ENCODE measurements at places on chromosomes 3 and 15. TPM values are rescaled to one million over a fixed set of nuclear protein-coding genes. Genes with fewer than 3 reads are reported as not detected.

Gene RHCG
- not detected for total RNA-seq

DNA sequence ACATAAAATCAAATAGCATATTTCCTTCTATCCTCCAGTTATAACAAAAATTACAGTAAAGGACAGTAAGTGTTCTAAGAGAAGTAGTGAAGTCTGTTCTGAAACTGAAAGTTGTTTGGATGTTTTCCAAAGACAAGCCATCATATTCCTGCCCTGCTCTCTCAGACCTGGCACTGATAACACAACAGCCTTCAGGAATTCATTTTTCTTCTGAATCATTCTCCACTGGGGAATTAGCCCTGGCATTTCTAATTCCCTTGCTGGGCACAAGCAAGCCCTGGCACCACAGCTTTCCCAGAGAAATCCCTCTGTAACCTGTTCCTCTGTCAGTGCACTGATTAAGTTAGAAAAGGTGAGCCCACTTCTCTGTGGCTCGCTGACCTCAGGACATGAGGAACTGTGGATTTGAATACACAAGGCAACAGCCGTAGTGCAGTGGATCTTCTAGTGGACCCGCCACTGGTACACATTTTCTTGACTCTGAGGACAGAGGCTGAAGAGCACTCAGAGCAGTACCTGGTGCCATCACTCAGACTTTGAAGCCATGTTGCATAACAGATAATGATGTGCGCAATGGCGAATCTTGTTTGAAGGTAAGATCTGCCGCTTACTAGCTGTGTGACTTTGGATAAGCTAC, 61.6 kb downstream of the WWTR1 start:
- DNase-seq = peak; percentile 57
- H3K27ac ChIP-seq = no peak overlapping the region
- no peaks in the 10 kb centered on the region for H3K27me3 ChIP-seq
- no peaks in the 10 kb centered on the region for H3K36me3 ChIP-seq
- H3K4me3 ChIP-seq = no peak overlapping the region

DNA sequence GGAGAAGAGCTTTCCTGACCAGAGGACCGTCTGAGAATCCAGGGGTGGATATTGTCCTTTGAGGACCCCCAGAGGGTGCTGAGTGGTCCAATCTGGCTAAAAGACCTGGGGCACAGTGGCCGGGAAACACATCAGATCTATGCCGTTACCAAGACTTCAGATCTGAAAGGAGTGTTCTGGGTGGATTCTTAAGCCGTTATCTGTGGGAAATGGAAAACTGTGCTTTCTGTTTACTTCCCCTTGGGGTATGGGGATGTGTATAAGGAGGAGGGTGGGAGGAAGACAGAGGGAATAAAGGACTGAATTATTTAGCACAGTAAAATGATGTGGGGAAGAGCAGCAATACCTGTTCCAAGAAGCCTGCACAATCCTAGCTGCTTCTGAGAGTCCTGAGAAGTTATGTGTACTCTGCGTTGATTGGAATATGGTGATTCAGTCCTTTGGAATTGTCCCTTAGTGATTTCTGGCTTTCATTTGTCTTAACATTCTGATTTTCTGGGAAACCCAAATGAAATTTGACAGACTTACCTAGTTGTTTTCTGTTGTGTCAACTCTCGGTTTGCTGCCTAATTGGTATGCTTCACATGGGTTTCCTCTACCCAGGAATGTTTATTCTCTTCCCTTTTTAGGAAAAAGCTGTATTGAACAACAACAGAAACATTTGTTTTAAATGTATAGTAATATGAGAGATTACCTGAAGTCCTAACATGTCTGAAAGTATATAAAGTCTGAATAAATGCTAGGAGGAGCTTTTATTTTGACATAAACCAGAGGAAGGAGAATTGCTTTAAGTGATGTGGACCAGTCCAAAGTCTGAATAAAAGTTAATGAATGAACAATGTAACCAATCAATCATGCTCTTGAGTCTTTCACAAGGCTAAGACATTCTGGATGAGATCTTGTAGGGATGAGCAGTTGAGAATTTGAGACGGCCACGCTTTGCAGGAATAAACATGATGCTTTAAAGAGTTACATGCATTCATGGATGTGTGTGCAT, 427.1 kb upstream of the C2CD4B start:
- H3K4me3 ChIP-seq = no peak overlapping the region
- H3K4me1 ChIP-seq = no peaks in the 10 kb centered on the region
- no peak overlapping the region for H3K27ac ChIP-seq
- DNase-seq = no peak
- H3K36me3 ChIP-seq = no peaks in the 10 kb centered on the region
- H3K27me3 ChIP-seq = no peaks in the 10 kb centered on the region

Gene LEKR1
- total RNA-seq = 0.26 TPM

Gene TMEM40
- not detected for total RNA-seq

DNA sequence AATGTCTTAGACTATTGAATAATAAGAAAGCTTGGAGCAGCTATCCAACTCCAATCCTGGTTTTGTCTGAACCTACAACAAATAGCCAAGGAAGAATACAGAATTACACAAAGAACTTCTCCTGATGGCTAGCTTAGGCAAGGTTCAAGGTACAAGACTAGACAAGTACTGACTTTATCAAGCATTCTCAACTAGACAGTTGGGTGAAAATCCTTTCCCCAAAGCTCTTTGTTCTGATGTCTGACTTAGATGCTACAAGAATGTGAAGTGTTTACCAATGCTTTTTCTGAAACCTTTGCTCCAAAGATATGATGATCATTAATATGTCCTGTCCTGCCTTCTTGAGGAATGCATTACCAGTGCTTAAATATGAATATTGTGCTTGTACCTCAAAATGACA, 113.8 kb downstream of the ANXA2 start:
- no peaks in the 10 kb centered on the region for H3K36me3 ChIP-seq
- no peaks in the 10 kb centered on the region for H3K27me3 ChIP-seq
- no peak overlapping the region for H3K4me3 ChIP-seq

DNA sequence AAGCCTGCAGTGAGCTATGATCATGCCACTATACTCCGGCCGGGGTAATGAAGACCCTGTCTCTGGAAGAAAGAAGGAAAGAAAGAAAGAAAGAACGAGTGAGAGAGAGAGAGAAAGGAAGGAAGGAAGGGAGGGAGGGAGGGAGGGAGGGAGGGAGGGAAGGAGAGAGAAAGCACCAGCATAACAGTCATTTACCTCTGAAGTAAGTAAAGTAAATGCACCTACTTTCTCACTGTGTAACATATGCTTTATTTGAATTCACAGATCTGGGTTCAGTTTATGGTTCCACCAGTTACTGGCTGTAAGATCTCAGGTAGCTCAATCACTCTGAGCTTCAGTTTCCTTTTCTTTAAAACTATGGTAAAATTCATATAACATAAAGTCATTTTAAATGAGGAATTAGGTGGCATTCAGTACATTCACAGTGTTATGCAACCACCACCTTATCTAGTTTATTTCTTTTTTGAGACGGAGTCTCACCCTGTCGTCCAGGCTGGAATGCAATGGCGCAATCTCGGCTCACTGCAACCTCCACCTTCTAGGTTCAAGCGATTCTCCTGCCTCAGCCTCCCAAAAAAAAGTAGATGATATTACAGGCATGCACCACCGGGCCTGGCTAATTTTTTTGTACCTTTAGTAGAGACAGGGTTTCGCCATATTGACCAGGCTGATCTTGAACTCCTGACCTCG, 16.1 kb upstream of the RAD54L2 start:
- DNase-seq = no peak
- H3K4me1 ChIP-seq = no peaks in the 10 kb centered on the region
- H3K36me3 ChIP-seq = no peaks in the 10 kb centered on the region
- no peak overlapping the region for H3K27ac ChIP-seq
- no peaks in the 10 kb centered on the region for H3K27me3 ChIP-seq
- no peak overlapping the region for H3K4me3 ChIP-seq

- peaks cover 7% of the 10 kb centered on the region for H3K36me3 ChIP-seq
- no peaks in the 10 kb centered on the region for H3K4me1 ChIP-seq
- H3K27me3 ChIP-seq = no peaks in the 10 kb centered on the region
- H3K27ac ChIP-seq = no peak overlapping the region
Observed at GRCh38 chr3:111954228-111954990, 24.4 kb upstream of the ABHD10 start.

- peak overlapping the region; percentile 20 for H3K4me3 ChIP-seq
- peak; percentile 94 for DNase-seq
- H3K36me3 ChIP-seq = no peaks in the 10 kb centered on the region
- H3K27ac ChIP-seq = peak overlapping the region; percentile 83
- H3K4me1 ChIP-seq = peaks cover 7% of the 10 kb centered on the region
Observed at GRCh38 chr3:31968927-31969418, 12.1 kb downstream of the OSBPL10 start.

GRCh38 chr3:128198313-128198712, 45.0 kb downstream of the EEFSEC start:
- no peaks in the 10 kb centered on the region for H3K4me1 ChIP-seq
- H3K27me3 ChIP-seq = no peaks in the 10 kb centered on the region
- no peak overlapping the region for H3K4me3 ChIP-seq
- no peak for DNase-seq

DNA sequence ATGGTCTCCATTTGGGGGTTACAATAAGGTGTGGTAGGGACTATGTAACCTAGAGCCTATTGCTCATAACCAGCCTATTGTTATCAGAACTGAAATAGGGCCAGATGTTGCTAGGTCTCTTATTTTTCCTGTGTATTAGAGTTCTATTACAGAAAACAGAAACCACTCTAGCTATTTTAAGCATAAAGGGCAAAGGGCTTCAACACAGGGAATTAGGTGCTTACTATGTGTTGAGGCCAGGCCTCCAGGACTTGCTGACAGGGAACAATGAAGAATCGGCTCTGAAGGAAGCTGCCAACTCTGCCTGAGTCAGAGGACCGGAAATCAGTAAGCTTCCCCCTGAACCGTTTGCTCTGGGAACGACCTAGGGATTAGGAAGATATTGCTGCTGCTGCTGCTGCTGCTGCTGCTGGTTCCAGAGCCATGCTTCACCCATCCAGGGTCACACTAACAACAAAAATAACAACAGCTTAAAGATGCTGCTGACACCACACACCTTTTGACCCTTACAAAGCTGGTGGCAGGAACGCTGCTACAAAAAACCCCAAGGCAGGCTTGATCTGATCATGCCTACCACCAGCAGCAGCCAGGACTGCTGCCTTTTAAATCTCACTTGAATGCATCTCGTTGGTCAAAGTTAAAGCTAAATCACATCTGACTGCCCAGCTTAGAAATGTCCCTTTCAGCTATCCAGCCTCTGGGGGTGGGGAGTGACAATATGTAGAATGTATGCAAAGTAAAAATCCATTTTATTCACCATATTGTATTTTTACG, 276.9 kb upstream of the IL12A start:
- no peak overlapping the region for H3K27ac ChIP-seq
- peak; percentile 80 for DNase-seq
- no peak overlapping the region for H3K4me3 ChIP-seq
- H3K27me3 ChIP-seq = no peaks in the 10 kb centered on the region

GRCh38 chr3:37813403-37813802, 48.3 kb upstream of the CTDSPL start:
- H3K27ac ChIP-seq = no peak overlapping the region
- H3K27me3 ChIP-seq = no peaks in the 10 kb centered on the region
- no peak overlapping the region for H3K4me3 ChIP-seq

Gene GPR62
- under 0.01 TPM for total RNA-seq

GRCh38 chr3:104245261-104245660, 1121.4 kb upstream of the ALCAM start:
- no peaks in the 10 kb centered on the region for H3K36me3 ChIP-seq
- no peaks in the 10 kb centered on the region for H3K27me3 ChIP-seq
- H3K4me1 ChIP-seq = no peaks in the 10 kb centered on the region

DNA sequence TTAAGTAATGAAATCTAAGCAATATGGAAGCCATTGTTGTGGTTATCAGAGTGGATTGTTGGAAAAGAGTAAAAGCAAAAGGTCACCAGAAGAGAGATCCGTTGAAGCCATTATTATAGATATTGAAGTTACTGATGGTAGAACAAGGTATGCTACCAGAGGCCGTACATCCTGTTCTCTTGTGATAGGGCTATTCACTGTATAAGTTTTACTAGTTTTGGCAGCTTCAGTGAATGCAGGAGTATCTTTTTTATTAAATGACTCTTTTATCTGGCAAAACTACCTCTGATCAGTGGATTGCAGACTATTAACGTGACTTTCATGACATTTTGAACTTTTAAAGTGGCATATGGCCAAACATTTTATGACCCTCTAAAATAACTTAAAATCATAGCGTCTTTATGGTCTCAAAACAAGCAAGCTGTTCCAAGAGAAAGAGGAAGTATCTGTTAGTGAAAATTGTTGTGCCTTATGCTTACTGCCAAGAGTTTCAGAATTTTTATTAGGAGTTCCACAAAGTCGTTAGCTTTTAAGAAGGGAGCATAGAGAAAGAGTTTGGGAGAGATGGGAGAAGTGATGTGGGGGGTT, 102.9 kb downstream of the LRRC49 start:
- H3K4me1 ChIP-seq = no peaks in the 10 kb centered on the region
- H3K36me3 ChIP-seq = no peaks in the 10 kb centered on the region
- no peak for DNase-seq
- no peak overlapping the region for H3K4me3 ChIP-seq

GRCh38 chr15:101239724-101240136, 12.1 kb downstream of the CHSY1 start:
- H3K27ac ChIP-seq = peak overlapping the region; percentile 18
- no peak overlapping the region for H3K4me3 ChIP-seq
- no peak for DNase-seq
- H3K27me3 ChIP-seq = no peaks in the 10 kb centered on the region

DNA sequence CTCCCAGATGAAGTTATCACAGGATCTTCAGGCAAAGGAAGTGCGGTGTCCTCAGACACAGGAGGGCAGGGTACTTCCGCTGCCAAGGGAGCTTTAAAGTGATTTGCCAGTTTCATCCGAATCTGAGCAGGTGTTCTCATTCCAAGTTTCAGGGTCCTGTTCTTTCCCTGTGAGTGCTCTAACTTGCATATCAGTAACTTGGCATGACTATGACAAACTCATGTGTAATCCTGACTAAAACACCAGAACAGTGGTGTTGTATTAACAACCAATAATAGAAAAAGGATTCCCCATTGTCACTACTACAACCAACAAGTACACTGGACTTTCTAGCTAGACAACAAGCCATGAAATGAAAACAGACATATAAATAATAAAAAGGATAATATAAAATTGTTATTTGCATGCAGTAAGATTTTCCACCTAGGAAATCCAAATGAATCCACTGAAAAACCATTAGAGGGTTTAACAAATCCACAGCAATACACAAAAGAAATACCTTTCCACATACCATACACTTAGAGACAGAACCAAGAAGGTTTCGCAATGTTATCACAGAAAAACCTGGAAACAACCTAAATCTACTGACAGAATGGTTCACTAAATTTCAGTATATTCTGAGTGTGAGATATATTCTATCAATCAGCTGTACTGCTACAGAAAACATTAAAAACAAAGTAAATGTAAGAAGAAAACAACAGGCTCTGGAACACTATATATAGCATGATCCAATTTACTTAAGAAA, 40.9 kb upstream of the RPL35A start:
- peaks cover 6% of the 10 kb centered on the region for H3K4me1 ChIP-seq
- no peak for DNase-seq
- H3K4me3 ChIP-seq = no peak overlapping the region
- no peak overlapping the region for H3K27ac ChIP-seq

GRCh38 chr15:70596354-70597055, 166.9 kb downstream of the UACA start:
- no peak overlapping the region for H3K27ac ChIP-seq
- no peak overlapping the region for H3K4me3 ChIP-seq
- peaks cover 8% of the 10 kb centered on the region for H3K4me1 ChIP-seq
- peak; percentile 96 for DNase-seq

GRCh38 chr3:16240229-16241023, 24.3 kb downstream of the DPH3 start:
- no peak overlapping the region for H3K27ac ChIP-seq
- H3K4me3 ChIP-seq = no peak overlapping the region
- peaks cover 13% of the 10 kb centered on the region for H3K4me1 ChIP-seq
- no peaks in the 10 kb centered on the region for H3K36me3 ChIP-seq

Gene EBLN2
- 3.0 TPM for total RNA-seq

GRCh38 chr3:195178124-195178910, 92.6 kb downstream of the XXYLT1 start:
- H3K27ac ChIP-seq = no peak overlapping the region
- DNase-seq = no peak
- H3K4me3 ChIP-seq = no peak overlapping the region
- H3K36me3 ChIP-seq = peaks cover 2% of the 10 kb centered on the region
- H3K4me1 ChIP-seq = peaks cover 11% of the 10 kb centered on the region

All from fibroblast of lung (primary cell).